Ascending aorta (tissue), 2 donors: ENCODE measurements at places on chromosomes 6 and 20. TPM values are rescaled to one million over a fixed set of nuclear protein-coding genes. Genes with fewer than 3 reads are reported as not detected.

GRCh38 chr6:150452428-150453243 lies 83.8 kb downstream of the IYD start:
- DNase-seq, result no peak
- no peaks in the 10 kb centered on the region for H3K4me1 ChIP-seq
- no peak overlapping the region for H3K27ac ChIP-seq

DNA sequence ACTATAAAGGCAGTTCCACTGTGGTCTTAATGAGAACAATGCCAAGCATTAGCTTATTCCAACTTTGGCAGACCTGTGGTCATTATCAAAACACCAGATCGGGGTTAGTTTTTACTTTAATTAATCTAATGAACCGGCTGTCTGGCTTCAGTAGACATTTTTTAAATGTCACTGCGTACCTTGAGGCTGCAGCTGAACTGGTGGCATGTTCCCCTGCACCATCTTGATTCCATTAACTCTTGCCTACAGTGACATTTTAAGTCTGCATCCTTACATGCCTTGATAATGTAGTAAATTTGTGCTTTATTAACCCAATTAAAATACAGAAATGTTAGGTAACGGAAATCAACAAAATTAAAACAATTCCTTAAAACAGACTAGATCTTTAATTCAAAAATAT lies 127.0 kb downstream of the KIF16B start:
- H3K4me3 ChIP-seq, result no peak overlapping the region
- H3K4me1 ChIP-seq, result no peaks in the 10 kb centered on the region
- H3K27me3 ChIP-seq, result no peaks in the 10 kb centered on the region
- no peak for DNase-seq
- H3K27ac ChIP-seq, result no peak overlapping the region

DNA sequence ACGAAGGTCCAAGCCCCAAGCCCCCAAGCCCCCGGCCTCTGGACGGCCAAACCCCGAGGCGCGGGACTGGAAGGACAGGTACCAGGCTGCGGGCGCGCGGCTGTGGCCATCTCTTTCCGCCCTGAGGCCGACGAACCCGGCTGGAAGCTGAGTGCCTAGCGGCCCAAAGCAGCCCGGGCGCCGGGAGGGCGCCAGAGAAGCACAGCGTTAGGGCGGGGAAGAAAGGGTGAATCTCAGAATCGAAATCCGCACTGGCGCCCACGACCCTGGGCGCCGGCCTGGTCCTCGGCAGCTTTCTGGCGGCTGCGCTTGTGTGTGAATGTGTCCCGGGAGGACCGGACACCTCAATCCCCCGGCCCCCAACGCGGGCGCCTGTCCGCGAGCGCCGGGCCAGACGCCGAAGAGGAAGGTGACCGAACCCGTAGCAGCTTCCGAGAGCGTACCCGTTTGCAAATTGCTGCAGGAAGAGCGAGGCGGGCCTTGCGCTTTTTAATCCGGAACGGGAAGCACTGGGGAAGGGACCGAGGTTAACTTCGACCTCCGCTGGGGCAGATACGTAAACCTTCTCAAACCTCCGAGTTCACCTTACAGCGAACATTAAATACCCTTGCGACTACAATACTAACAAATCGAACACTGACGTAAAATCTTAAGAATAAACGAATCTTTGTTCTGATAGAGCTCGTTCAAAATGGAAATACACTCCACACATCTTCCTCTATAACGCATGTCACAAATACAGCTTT lies 2.9 kb downstream of the NRN1 start:
- H3K27ac ChIP-seq, result no peak overlapping the region
- H3K27me3 ChIP-seq, result peaks cover 58% of the 10 kb centered on the region
- no peak for DNase-seq
- H3K4me3 ChIP-seq, result peak overlapping the region; percentile 35
- H3K36me3 ChIP-seq, result no peaks in the 10 kb centered on the region

GRCh38 chr6:82385102-82385501 lies 21.5 kb downstream of the TPBG start:
- H3K4me3 ChIP-seq, result no peak overlapping the region
- no peaks in the 10 kb centered on the region for H3K4me1 ChIP-seq
- DNase-seq, result no peak
- no peaks in the 10 kb centered on the region for H3K27me3 ChIP-seq
- H3K27ac ChIP-seq, result no peak overlapping the region

GRCh38 chr20:5061213-5061612 lies 58.5 kb downstream of the PCNA start:
- no peak for DNase-seq
- peaks cover 3% of the 10 kb centered on the region for H3K4me1 ChIP-seq
- no peaks in the 10 kb centered on the region for H3K36me3 ChIP-seq

GRCh38 chr20:8118760-8119159 lies 13.3 kb upstream of the PLCB1 start:
- no peaks in the 10 kb centered on the region for H3K36me3 ChIP-seq
- no peak for DNase-seq
- no peaks in the 10 kb centered on the region for H3K27me3 ChIP-seq

DNA sequence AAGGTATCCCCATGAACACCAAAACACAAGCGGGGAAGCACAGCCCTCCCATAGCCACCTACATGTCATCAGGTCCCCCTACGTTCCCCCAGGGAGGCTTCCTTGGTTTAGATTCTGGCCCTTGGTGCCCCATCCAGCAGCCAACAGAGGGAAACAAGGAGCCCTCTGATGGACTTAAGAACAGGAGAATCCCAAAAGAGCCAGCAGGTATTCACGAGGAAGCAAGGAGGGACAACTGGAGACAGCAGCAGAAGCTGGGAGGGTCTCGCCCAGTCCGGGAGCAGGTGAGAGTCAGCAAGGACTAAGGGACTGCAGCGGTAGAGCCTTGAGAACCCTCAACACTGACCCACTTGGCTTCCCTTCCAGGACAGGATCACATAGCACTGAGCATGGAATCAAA lies 58.4 kb upstream of the TOP1 start:
- H3K36me3 ChIP-seq, result no peaks in the 10 kb centered on the region
- H3K27me3 ChIP-seq, result no peaks in the 10 kb centered on the region
- no peak overlapping the region for H3K4me3 ChIP-seq
- no peaks in the 10 kb centered on the region for H3K4me1 ChIP-seq
- peak; percentile 39 for DNase-seq
- H3K27ac ChIP-seq, result no peak overlapping the region

DNA sequence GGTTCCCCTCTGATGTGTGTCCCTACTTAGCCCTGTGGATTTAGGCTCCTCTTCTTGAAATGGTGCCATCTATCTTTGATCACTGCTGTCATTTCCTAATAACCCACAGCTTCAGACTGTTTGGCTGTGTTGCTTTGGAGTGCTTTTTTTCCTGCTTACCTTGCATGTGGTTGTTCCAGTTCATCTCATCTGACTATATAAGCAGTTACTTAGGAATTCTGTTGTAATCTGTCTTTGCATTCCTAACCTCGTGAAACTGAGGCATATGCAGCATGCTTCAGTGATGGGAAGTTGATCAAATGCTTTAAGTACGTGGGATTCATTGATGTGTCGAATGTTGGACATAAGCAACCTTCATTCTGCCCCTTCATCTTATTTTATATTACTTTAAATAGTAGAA lies 115.8 kb upstream of the FLRT3 start:
- H3K27me3 ChIP-seq, result no peaks in the 10 kb centered on the region
- H3K4me3 ChIP-seq, result no peak overlapping the region
- DNase-seq, result no peak
- H3K27ac ChIP-seq, result no peak overlapping the region
- no peaks in the 10 kb centered on the region for H3K36me3 ChIP-seq
- H3K4me1 ChIP-seq, result no peaks in the 10 kb centered on the region

DNA sequence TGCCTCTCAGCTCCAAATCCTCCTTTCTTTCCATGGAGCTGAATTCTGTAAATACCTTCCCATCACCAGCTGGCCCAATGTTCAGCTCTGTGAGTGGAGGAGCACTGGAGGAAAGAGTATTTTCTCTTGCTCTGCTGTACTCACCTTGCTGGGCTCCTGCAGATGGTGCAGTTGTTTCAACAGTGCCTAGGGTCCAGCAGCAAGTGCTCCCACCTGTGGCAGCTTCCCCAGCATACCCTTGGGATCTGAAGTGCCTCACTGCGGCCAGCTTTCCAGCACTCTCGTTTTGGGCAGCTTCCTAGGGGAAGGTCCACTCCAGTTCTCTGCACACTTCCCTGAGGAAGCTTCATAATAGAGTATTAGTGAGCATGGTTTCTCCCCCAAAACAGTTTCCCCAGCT lies 170.9 kb downstream of the ARHGAP18 start:
- no peaks in the 10 kb centered on the region for H3K27me3 ChIP-seq
- H3K27ac ChIP-seq, result no peak overlapping the region
- no peaks in the 10 kb centered on the region for H3K4me1 ChIP-seq
- no peak for DNase-seq

DNA sequence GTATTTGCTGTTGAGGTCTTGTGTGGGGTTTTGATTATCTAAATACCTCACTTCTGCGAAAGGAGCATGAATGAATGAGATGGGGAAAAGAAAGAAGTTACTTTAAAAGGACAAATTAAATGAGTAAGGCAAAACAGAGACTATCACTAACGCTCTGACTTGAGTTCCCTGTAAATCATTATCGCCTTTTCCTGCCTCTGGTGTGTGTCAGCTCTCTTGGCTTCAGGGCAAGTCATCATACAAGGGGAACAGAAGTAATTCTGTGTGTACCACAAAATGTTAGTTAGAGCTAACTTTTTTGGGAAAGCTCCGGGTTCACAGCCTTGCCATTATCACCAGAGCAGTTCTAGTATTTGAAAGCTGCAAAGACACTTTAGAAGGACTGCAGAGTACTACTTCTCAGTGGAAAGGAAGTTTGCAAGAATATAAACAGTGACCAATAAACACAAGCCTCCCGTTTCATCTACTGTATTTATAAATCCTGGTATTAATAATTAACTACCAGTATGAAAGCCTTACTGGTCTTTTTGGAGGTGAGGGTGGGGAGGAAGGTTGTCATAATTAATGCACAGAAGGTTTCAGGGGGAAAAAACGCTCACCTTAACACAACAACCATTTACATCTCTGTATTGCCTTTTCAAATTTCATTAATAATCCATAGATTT lies 1.2 kb downstream of the DZANK1 start:
- no peaks in the 10 kb centered on the region for H3K36me3 ChIP-seq
- peaks cover 7% of the 10 kb centered on the region for H3K4me1 ChIP-seq
- DNase-seq, result no peak
- H3K27ac ChIP-seq, result no peak overlapping the region

DNA sequence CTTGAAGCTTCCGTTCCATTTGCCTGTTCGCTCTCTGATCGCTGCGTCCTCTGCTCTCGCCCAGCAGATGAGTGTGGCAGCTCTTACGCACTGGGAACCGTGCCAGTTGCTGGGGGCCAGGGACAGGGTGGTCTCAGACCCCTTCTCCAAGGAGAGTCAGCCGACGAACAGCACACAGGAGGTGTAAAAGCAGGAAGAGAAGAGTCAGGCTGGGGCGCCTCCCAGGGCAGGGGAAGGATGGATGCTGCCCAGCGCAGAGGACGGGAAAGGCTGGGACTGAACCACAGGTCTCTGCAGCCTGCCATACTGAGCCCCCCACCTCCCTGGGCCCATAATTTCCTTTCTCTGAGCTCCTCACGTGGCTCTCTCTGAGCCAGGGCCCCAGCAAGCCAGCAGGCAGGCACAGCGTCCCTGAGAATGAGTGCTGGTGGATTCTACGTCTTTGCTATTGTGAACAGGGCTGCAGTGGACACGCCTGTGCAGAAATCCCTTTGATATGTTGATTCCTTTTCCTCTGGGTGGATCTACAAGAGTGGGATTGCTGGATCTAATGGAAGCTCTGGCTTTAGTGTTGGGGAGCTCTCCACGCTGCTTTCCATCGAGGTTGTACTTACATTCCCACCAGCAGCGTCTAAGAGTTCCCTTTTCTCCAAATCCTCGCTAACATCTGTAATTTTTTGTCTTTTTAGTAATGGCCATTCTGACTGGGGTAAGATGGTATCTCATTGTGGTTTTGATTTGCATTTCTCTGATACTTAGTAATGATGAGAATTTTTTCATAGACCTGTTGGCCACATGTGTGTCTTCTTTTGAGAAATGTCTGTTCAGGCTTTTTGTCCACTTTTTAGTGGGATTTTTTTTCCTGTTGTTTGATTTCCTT lies 104.1 kb downstream of the PSMB1 start:
- H3K4me1 ChIP-seq, result no peaks in the 10 kb centered on the region
- no peak overlapping the region for H3K4me3 ChIP-seq
- no peaks in the 10 kb centered on the region for H3K27me3 ChIP-seq
- H3K36me3 ChIP-seq, result no peaks in the 10 kb centered on the region
- H3K27ac ChIP-seq, result no peak overlapping the region

- no peaks in the 10 kb centered on the region for H3K27me3 ChIP-seq
- DNase-seq, result no peak
- no peaks in the 10 kb centered on the region for H3K4me1 ChIP-seq
- H3K27ac ChIP-seq, result no peak overlapping the region
- no peaks in the 10 kb centered on the region for H3K36me3 ChIP-seq
These were observed 125.5 kb downstream of the THEMIS start for GRCh38 chr6:127775371-127775770.

- H3K4me3 ChIP-seq, result no peak overlapping the region
- H3K27ac ChIP-seq, result no peak overlapping the region
- no peaks in the 10 kb centered on the region for H3K36me3 ChIP-seq
- H3K4me1 ChIP-seq, result peaks cover 30% of the 10 kb centered on the region
- no peaks in the 10 kb centered on the region for H3K27me3 ChIP-seq
These were observed 269.6 kb downstream of the KHDC1L start for GRCh38 chr6:72955666-72956065.

DNA sequence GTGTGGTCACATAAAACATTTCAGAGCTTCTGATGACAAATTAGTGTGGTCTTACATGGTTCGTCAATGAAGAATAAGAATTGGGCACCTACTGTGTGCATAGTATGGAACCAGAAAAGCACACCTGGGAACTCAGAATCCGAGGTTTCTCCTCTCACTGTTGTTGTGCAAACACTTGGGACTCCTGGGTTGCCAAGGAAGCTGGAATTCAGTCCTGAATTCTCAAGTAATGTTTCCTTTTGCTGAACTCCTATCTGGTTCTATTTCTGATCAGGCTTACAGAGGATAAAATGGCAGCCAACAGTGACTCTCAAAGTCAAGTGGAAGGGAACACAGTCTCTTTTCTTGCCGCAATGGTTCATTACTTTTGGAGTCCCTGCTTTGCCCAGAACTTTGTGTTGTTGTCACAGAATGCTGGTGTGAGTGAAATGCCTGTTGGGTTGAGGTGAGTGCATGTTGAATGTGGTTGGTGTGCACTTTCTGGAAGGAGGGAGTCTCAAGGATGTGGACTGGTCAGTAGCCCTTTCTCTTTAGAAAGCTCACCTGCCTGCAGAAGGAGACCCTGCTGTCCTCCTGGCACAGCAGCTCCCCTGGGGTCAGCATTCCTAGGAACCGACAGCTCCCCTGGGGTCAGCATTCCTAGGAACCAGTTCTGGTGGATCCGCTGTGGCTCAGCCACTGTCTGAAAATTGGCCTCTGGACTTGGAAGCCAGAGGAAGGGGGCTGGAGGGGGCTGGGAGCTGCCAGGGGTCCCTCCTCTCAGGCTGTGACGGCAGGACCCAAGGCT lies 1.4 kb downstream of the UNC93A start:
- H3K4me1 ChIP-seq, result no peaks in the 10 kb centered on the region
- no peak overlapping the region for H3K4me3 ChIP-seq
- H3K36me3 ChIP-seq, result no peaks in the 10 kb centered on the region
- no peak overlapping the region for H3K27ac ChIP-seq
- DNase-seq, result no peak

- peaks cover 29% of the 10 kb centered on the region for H3K36me3 ChIP-seq
- H3K27ac ChIP-seq, result no peak overlapping the region
- peaks cover 2% of the 10 kb centered on the region for H3K4me1 ChIP-seq
- H3K27me3 ChIP-seq, result no peaks in the 10 kb centered on the region
- H3K4me3 ChIP-seq, result no peak overlapping the region
These were observed 12.7 kb upstream of the APMAP start for GRCh38 chr20:25005220-25005619.

RBPJL gene
- total RNA-seq, result not detected

MOG gene
- total RNA-seq, result not detected

KIF25 gene
- not detected for total RNA-seq

APMAP gene
- 44.8 TPM for total RNA-seq

CGAS gene
- total RNA-seq, result 15.9 TPM

ZNF831 gene
- total RNA-seq, result 0.53 TPM

FNDC11 gene
- not detected for total RNA-seq
